ENCODE measurements at places on chromosomes 1 and 21.

- DNase-seq, result no peak
Measured at GRCh38 chr1:53662169-53662568, 76.8 kb downstream of the GLIS1 start.

DNA sequence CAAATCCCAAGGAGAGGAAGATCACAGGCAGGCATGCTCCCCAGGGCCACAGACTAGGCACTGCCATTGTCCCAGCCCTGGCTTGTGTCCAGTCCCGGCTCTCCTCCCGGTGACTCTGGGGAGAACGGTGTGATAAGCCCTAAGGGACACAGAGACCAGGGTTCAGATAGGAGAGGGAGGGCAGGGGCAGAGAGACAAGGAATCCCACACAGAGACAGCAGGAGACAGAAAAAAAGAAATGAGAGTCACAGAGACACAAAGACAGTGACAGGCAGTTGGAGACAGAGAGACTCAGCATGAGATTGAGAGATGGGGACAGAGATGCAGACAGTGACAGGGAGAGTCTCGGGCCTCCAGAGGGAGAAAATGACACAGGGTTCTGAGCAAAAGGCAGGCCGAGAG lies 361 bp downstream of the INSRR start:
- DNase-seq, result no peak

GRCh38 chr1:186272486-186272885 lies 102.6 kb downstream of the TPR start:
- no peak for DNase-seq

DNA sequence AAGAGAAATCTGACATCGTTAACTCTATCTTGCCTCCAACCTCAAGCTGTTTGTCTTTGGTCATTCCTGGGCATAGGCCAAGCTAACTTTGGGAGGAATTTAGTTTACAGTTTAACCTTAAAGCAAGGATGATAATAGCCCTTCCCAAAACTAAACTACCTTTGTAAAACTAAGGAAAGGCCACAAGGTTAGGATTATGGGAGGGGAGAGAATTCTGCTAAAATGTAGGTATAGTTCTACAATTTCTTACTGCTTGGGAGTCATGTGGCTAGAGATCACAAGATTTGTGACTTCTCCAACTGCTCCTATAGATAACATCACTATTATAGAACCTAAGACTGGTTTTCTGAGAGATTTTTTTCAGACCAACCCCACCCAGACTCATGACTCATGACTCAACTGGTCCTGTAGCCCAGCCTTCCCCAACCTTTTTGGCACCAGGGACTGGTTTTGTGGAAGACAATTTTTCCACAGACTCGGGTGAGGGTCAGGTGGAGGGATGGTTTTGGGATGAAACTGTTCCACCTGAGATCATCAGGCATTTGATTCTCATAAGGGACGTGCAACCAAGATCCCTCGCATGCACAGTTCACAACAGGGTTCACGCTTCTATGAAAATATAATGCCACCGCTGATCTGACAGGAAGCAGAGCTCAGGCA lies 70.7 kb upstream of the MUTYH start:
- no peak for DNase-seq

- no peak for DNase-seq
Measured at GRCh38 chr1:37028981-37029617, 5.2 kb downstream of the GRIK3 start.

DNA sequence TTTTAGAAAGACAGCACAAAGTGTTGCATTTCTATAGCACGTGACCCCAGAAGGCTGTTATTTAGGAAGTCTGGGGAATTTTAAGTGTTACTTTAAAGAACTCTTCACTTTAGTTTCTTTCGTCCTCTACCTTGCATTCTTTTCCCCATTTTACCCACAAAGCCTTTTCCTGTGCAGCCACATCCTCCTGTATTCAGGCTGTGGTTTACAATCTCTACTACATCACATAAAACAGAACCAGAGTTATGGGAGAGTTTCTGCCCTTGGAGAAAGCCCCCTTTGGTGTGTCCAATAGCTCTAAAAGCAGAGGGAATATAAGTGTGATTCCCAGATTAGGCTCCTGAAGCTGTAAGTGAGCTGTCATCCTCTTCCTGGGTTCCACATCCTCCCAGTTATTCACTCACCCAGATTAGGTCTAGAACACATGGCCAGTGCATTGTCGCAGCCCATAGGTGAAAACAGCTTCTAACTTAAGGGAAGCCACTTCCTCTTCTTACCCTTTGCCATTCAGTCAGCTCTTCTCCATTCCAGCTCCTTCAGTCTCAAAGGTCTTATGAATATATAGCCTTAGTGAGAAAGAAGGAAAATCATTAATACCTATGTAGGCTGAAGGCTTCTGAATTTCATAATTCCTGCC lies 171.1 kb downstream of the PIGK start:
- DNase-seq, result no peak

DNA sequence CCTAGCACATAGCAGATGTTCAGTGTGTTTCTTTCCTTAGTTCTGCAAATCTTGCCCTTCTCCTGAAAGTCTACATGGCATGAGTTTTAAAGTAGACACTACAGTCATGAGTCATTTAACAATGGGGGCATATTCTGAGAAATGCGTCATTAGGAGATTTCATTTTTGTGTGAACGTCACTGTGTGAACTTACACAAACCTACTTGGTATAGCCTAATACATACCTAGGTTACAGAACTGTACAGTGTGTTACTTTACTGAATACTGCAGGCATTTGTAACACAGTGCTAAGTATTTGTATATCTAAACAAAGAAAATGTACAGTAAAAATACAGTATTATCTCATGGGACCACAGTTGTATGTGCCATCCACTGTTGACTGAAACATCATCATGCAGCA lies 10.0 kb downstream of the TTF2 start:
- no peak for DNase-seq

DNA sequence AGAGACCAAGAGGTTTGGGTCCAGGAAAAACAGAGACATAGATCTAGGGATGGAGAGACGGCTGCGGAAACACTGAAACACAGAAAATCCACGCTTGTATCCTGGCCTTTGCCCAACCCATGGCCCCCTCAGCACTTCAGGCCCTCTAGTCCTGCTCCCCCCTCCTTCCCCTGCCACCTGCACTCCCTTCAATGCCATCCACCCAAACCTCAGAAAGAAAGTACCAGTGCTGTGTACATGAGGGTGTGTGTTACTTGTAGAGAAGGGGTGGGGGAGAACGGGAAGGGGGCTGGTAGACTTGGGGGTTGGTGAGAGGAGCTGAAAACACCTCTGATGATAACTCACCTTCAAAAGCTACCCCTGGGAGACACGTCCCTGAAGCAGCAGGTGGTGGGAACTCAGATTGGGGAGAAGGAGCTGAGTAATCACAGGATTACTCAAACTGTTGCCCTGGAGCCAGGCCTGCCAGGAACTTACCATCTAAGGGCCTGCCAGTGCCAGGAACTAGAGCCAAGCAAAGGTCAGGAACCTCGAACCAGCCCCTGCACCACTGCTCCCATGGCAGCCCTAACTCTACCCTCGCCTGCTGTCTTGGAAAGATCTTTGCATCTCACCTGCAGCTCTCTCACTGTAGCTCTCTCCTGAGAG lies 11.5 kb downstream of the RORC start:
- DNase-seq, result no peak

DNA sequence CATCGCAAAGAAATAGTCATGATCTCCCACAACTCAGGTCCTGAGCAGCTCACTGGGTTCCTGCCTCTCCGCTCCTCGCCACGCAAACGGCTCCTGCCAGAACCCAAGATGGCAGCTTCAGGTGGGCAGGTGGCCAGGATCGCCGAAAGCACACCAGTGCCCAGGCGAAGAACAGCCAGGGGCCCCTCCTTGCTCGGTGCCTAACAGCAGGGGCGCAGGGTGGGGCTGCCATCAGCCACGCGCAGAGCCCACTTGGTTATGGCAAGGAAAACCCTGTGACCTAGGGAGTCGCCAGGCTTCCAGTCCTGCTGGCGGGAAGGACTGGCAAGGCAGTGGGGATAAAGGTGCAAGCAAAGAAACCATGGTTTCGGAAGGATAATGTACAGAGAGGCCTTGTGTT lies 47.5 kb downstream of the ARID4B start:
- no peak for DNase-seq

DNA sequence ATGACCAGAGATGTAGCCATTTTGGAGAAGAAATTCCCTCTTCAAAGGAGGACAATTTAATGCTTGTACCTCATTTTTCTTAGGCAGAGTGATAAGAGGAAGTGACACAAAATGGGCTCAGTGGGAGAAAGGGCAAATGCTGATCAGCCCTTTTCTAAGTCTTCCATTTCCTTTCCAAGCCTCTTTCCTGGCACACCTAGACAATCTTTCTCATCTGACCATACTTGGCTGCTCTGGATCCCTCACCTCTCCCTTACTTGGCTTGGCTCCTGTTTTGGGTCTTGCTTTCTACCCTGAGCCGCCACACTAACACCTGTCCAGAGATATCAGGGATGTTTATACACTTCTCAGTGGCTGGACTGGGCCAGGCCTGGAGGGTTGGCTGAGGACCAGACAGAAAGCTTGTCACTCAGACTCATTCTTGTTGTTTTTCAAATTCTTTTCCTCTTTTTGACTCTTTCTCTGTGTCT lies 13.1 kb downstream of the TXNIP start:
- no peak for DNase-seq

- no peak for DNase-seq
Measured at GRCh38 chr1:196209265-196209664, 399.0 kb downstream of the KCNT2 start.

GRCh38 chr1:44590475-44590874 lies 83.8 kb downstream of the TMEM53 start:
- no peak for DNase-seq

- no peak for DNase-seq
Measured at GRCh38 chr1:12368646-12369045, 138.8 kb downstream of the VPS13D start.

DNA sequence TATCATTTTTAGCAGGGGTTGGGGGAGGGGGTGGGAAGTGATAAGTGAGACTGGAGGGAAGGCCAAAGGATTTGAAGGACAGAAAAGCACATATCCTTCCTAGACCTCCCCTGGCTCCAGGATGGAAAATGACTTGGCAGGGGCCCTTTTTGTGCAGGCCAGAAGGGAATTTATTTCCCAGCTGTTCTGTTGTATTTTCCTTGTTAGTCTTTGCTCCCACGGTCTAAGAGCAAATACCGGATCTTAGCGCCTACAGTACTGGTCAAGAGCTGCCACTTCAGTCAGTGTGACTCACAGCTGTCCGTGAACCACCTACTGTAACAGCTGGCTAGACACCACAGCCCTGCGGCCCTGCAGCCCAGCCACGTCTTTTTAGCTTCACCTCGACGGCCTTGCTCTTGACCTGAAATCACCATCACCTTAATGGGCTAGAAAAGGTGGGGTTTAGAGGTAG lies 51.0 kb upstream of the ERRFI1 start:
- DNase-seq, result no peak

DNA sequence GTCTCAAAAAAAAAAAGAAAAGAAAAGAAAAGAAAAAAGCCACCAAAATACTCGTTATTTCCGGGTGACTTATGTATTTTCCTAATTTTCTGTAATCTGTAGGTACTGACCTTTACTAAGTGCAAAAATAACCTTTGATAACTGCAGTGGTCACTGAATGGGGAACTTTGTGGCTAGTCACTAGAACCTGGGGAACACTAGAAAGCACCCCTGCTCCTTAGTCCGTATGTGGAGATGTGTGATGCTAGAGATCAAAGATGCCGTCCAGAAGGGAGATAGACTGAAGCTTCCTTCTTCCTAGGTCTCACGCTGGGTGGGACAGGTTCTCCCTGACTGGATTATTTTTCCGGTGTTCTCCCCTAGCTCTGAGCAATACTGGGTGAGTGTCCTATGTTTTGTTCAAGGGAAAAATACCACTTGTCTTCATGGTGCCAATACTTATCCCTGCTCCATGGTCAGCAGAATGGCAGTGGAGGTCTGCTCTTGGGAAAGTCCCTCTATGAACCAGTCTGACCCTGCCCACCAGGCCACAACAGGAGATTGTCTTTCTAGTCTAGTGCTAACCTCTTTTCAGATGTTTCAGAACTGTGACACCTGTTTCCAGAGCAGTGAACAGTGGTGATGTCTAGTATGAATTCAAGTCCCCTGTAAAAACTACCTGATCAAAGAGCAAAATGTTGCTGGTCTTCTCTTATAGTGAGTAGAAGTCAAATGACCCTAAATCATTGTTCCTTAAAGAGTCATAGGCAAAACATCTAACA lies 39.9 kb downstream of the GTF2B start:
- DNase-seq, result no peak

Data from activated gamma-delta T cell treated with Interleukin-2 at 50 U/mL for 16 hours (primary cell).